ENCODE measurements at places on chromosomes 5 and 9.

GRCh38 chr9:37931592-37931991 lies 27.7 kb upstream of the SLC25A51 start:
- no peaks in the 10 kb centered on the region for H3K36me3 ChIP-seq
- no peak overlapping the region for H3K27ac ChIP-seq
- no peak for DNase-seq
- H3K27me3 ChIP-seq = no peaks in the 10 kb centered on the region

DNA sequence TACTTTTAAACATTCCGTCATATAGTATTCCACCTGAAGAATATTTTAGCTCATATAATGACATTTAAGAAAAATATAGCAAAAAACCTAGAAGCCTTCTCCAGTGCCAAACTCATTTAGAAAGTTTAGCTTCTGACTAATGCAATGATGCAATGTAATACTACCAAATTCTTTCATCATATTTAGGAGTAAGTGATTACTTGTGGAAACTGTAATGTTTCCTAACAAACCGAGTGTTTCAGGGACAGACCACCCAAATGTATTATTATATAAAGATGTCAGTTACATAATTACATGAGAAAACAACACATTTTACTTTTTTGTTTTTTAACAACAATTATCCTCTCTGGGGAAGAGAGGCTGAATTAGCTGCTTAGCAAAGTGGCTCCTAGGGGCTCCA lies 316.2 kb downstream of the ARL15 start:
- no peak for DNase-seq
- no peak overlapping the region for H3K27ac ChIP-seq
- H3K36me3 ChIP-seq = no peaks in the 10 kb centered on the region
- H3K4me1 ChIP-seq = peaks cover 7% of the 10 kb centered on the region

DNA sequence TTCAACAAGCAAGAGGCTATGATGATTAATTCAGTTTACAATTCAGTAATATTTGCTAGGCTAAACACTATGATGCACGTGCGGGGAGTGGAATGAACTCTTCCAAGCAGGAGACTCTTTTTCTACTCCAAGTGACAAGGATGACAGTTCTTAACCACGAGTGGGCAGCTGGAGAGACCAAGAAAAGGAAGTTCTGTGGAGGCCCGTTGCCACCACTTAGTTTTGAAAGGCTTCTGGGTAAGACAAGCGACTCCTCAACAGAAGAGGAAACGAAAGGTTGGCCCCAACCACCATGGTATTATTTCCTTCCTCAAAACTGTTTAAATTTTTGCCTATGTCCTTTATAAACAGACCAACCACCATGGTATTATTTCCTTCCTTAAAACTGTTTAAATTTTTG lies 2.8 kb downstream of the DCAF12 start:
- H3K36me3 ChIP-seq = peaks cover 44% of the 10 kb centered on the region
- peak overlapping the region; percentile 69 for H3K27ac ChIP-seq
- no peaks in the 10 kb centered on the region for H3K27me3 ChIP-seq
- DNase-seq = peak; percentile 40
- peak overlapping the region; percentile 91 for H3K4me3 ChIP-seq

DNA sequence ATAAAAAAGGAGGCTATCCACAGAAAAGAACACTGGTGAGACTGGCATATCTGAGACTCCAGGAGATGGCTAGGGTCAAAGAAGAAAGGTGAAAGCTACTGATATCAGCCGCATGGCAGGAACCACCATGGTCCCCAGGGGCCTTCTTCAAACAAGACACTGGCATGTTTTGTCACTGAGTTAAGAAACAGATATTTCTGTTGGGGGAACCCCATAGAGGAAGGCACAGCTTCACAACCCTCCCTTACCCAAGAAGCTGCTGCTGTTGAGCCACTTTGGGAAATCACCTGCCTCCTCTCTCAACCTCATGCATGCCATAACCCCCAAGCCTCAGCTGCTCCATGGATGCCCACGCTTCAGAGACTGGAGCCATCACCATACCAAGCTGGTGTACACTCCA lies 13.3 kb upstream of the BTNL3 start:
- H3K4me3 ChIP-seq = no peak overlapping the region
- H3K4me1 ChIP-seq = peaks cover 4% of the 10 kb centered on the region
- H3K27ac ChIP-seq = no peak overlapping the region
- DNase-seq = no peak

DNA sequence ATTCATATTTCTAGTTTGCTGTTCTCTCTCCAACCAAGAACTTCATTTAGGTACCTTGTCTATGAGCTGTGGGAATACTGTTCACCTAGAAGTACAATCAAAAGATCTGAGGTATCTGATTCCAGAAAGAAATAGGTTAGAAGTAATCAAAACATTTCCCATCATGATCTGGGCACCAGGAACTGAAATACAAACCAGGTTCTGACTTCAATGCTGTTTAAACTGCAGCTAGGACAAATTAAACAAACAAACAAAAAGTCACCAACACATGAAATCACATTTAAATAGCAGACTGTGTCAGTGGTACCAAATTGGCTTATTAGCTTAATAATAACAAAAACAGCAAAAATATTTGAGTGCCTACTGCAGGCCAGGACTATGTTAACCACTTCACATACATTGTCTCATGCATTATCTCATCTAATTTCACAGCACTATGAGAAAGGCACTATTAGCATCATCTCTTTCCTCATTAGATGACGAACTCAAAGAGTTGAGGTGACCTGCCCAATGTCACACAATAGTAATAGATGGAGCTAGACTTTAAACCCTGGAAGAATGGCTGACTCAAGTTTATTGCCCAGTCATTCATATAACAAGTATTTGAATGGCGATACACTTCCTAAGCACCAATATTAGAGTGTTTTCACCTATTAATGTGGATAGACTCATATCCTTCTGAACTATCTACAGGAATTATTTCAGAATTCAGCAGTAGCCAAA lies 14.5 kb downstream of the PLPP1 start:
- H3K36me3 ChIP-seq = peaks cover 17% of the 10 kb centered on the region
- no peak for DNase-seq
- no peak overlapping the region for H3K4me3 ChIP-seq
- H3K27ac ChIP-seq = no peak overlapping the region
- H3K27me3 ChIP-seq = no peaks in the 10 kb centered on the region

GRCh38 chr9:115042781-115043509 lies 75.0 kb downstream of the TNC start:
- no peaks in the 10 kb centered on the region for H3K36me3 ChIP-seq
- H3K27me3 ChIP-seq = peaks cover 19% of the 10 kb centered on the region
- no peak overlapping the region for H3K4me3 ChIP-seq
- peaks cover 8% of the 10 kb centered on the region for H3K4me1 ChIP-seq
- no peak overlapping the region for H3K27ac ChIP-seq

DNA sequence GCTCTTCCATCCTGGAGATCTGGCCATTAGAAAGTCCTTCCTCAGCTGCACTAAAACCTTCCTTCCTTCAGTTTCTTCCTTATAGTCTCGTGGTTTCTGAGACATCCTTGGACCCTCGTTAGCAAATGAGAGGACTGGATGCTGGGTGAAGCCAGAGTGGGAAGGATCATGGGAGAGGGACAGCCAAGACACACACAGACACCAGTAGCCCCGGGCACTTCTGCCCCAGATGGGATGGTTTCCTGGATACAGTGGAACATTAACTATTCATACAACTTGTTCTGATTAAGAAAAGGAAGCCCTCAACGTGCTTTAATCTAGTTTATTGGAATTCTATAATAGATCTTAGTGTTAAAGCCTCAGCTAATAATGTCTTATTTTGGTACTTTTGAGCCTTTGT lies 125.5 kb downstream of the SEC61B start:
- no peak overlapping the region for H3K4me3 ChIP-seq
- no peak for DNase-seq
- H3K36me3 ChIP-seq = no peaks in the 10 kb centered on the region
- no peaks in the 10 kb centered on the region for H3K4me1 ChIP-seq

DNA sequence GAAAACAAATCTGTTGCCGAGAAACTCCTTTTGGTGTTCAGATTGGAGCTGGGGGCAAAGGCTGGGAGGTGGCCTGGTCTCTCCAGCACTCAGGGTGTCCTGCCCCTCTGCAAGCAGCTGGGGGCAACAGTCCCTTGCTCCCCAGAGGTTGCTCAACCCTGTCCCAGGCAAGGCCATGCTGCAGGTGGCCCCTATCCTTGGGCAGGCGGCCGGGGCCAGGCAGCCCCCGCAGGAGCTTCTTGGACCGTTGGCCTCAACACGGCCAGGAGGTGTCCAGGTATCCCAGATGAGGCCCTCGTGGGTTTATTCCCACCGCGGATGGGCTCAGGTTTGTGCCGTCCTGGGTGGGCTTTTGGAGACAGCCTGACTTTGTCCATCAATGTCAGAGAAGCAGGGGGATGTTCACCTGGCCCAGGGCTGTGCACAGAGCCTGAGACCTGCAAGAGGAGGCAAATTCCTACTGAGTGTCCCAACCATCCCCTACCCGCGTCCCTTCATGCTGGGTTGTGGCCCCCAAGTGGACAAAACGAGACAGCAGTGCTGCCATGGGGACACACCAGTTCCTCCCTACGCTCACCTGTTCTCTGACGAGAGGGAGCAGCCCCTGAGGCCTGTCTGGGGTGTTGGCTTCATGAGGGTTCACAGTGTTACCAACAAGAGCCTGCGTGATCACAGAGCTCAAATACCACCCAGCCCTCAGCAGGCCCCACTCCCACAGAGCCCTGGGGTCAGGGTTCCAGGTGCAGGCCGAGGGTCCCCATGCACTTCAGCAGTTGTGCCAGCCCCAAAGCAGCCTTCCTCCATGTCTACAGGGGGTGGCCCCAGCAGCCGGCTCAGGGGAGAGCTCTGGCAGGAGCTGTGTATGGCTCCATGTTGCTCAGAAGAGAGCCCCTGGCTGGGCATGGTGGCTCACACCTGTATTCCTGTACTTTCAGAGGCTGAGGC lies 9.5 kb upstream of the CCDC187 start:
- no peak overlapping the region for H3K4me3 ChIP-seq
- H3K4me1 ChIP-seq = no peaks in the 10 kb centered on the region
- DNase-seq = no peak
- H3K27me3 ChIP-seq = peaks cover 2% of the 10 kb centered on the region

DNA sequence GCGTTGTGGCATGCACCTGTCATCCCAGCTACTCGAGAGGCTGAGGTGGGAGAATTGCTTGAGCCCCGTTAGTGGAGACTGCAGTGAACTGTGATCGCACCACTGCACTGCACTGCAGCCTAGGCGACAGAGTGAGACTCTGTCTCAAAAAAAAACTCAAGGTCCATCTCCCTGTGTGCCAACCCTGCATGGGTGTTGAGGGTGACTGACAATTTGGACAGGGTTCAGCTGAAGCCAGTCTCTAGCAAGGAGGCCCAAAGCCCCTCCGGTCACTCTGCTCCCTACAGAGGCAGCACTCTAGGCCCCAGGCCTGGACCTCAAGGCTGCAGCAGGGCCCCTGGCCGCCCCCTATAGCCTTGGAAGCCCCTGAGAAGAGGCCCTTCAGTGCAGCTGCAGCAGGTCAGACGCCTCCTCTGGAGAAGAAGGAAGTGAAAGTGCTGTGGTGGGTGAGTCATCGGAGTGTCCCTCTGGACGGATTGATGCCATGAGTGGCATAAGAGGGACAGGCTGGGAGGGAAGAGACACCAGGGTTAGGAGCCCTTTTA lies 39.2 kb upstream of the NEK6 start:
- H3K4me3 ChIP-seq = peak overlapping the region; percentile 13
- peak; percentile 79 for DNase-seq
- H3K4me1 ChIP-seq = peaks cover 67% of the 10 kb centered on the region
- no peaks in the 10 kb centered on the region for H3K36me3 ChIP-seq
- H3K27ac ChIP-seq = peak overlapping the region; percentile 17

DNA sequence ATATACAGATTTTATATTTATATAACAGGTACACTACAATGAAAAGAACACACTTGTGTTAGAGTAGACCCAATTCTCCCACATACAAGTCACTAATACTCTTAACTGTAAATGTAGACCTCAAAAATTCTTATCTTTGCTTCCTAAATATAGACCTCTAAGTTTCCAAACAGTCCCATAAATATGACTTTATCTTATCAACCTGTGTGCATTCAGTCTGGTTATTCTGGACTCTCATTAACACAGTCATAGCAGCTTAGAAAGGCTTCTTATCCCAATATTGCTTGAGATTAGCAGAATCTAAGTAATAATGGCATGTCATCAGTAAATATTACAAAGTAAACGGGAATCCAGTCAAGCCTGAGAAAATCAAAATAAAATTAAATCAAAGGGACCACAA lies 161.1 kb downstream of the FBXL17 start:
- H3K36me3 ChIP-seq = peaks cover 2% of the 10 kb centered on the region
- no peak for DNase-seq
- no peak overlapping the region for H3K27ac ChIP-seq
- H3K27me3 ChIP-seq = no peaks in the 10 kb centered on the region

- peaks cover 73% of the 10 kb centered on the region for H3K27me3 ChIP-seq
- no peaks in the 10 kb centered on the region for H3K4me1 ChIP-seq
- H3K36me3 ChIP-seq = no peaks in the 10 kb centered on the region
- no peak overlapping the region for H3K4me3 ChIP-seq
- no peak for DNase-seq
- no peak overlapping the region for H3K27ac ChIP-seq
These were observed 51.4 kb upstream of the FSD1L start for GRCh38 chr9:105396441-105396840.
